ENCODE measurements at places on chromosomes 2 and 18.

- no peak for DNase-seq
These were observed 240.5 kb downstream of the METTL4 start for GRCh38 chr18:2330764-2331163.

DNA sequence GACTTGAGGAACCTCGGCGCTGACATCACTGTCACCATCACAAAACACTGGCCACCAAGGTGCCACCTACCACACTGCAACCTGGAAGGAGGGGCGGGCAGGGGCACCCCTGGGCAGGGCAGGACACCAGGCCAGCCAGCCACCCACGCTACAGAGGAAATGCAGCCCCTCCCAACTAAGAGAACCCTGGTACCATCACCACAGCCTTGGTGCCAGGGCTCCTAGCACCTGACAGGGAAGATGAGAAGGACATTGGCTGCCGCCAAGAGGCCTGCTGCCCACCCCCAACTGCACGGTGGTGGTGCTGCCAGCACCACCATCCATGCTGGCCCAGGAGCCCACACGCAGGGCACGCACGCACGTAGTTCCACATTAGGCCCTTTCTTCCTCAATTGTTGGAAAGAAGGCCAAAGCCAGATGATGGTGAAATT lies 88.7 kb downstream of the HDAC4 start:
- DNase-seq: no peak

GRCh38 chr2:1865716-1866234 lies 121.5 kb upstream of the PXDN start:
- no peak for DNase-seq

GRCh38 chr2:19801367-19802080 lies 100.3 kb downstream of the TTC32 start:
- DNase-seq: no peak

GRCh38 chr2:33746208-33746800 lies 147.2 kb upstream of the FAM98A start:
- DNase-seq: no peak

- no peak for DNase-seq
These were observed 48.4 kb downstream of the TANK start for GRCh38 chr2:161208527-161209139.

- no peak for DNase-seq
These were observed 1.4 kb upstream of the SIX2 start for GRCh38 chr2:45010702-45011012.

- DNase-seq: no peak
These were observed 468.0 kb upstream of the SPHKAP start for GRCh38 chr2:228649447-228649846.

DNA sequence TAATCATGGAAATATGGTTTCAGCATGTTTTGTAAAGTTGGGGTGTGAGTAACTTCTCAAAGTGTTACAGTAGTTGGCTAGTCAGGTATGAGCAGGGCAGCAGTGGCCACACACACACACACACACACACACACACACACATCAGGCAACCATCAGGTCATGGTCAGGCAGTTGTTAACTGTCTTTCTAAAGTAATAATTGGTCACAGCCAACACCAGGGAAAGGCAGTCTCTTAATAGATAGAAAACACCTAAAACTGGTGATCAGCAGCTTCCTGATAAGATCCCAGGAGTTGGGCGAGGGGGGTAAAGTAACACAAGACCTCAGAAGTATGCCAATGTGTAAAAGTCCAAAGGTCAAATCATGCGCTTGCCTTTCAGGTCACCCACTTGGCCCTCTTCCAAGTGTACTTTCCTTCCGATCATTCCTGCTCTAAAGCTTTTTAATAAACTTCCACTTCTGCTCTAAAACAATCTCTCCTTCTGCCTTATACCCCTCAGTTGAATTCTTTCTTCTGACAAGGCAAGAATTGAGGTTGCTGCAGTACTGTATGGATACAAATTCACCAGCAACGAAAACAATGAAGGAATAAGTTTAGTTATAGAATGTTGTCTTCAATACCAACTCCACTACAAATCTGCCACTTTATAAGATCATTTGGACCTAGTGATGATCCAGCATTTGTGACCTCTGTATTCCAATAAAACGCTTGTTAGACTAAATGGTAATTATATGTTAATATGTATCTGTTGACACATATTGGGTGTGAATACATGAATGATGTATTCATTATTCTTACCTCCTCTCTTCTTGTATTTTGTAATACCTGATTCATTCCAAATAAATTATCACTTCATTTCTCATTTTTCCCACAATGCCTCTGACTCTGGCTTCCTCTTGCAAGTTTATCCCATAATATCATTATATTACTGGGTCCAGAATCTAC lies 254.3 kb downstream of the METTL4 start:
- no peak for DNase-seq

- DNase-seq: no peak
These were observed 555.9 kb upstream of the VRK2 start for GRCh38 chr2:57490741-57491140.

GRCh38 chr18:31789409-31789808 lies 28.7 kb upstream of the SLC25A52 start:
- DNase-seq: no peak

- DNase-seq: no peak
These were observed 205.9 kb downstream of the MYO1B start for GRCh38 chr2:191451116-191451515.

DNA sequence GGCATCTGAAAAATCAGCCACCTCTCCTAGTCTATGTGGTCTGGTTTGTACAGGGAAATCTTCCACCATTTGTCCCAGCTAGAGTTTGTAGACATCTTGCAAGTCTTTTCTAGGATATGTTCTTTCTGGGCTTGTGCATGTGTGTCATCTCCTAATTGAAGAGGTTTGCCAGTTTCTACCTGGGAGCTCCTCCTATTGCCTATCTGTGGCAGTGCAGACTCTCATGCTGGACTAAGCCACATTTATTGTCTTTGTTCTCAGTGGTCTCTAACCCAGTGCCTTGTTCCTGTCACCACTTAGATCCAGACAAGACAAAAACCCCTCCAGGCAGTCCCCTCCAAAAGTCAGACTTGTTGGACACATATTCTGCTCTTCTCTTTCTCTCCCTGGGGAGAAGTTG lies 72.0 kb upstream of the MRPS9 start:
- DNase-seq: no peak

DNA sequence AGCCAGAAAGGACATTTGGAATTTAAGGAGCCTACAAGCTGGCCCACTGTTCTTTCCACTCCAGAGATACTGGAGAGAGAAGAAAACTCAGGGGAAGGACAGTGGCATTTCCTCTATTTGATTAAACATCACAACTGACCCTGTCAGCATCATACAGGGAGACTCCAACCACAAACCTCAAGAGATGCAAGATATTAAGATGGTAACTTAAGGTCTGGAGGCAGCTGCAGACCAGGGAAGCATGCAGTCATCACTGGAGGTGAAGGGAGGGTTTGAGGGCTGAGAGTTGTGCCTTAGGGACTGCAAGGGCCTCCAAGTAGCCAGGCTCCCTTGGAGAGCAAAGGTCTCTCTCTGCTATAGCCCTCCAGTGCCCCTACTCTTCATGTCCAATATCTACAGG lies 67.4 kb downstream of the RNF152 start:
- no peak for DNase-seq

GRCh38 chr2:40087434-40087833 lies 308.4 kb upstream of the THUMPD2 start:
- no peak for DNase-seq

- DNase-seq: no peak
These were observed 46.2 kb upstream of the SERPINE2 start for GRCh38 chr2:224085246-224085645.

DNA sequence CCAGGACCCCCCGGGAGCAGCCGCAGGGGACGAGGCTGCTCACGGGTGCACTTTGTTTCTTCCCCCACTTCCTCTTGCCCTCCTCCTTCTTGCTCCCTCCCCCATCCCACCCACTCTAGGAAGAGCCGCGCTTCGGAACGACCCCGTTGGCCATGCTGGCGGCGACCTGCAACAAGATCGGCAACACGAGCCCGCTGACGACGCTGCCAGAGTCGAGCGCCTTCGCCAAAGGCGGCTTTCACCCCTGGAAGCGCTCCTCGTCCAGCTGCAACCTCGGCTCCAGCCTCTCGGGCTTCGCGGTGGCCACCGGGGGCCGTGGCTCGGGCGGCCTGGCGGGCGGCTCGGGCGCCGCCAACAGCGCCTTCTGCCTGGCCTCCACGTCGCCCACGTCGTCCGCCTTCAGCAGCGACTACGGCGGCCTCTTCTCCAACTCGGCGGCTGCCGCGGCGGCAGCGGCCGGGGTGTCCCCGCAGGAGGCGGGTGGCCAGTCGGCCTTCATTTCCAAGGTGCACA lies 1.3 kb downstream of the SP9 start:
- no peak for DNase-seq

- no peak for DNase-seq
These were observed 8.9 kb downstream of the BOLA3 start for GRCh38 chr2:74138600-74139323.

GRCh38 chr2:105056245-105056644 lies 18.4 kb downstream of the MRPS9 start:
- no peak for DNase-seq

DNA sequence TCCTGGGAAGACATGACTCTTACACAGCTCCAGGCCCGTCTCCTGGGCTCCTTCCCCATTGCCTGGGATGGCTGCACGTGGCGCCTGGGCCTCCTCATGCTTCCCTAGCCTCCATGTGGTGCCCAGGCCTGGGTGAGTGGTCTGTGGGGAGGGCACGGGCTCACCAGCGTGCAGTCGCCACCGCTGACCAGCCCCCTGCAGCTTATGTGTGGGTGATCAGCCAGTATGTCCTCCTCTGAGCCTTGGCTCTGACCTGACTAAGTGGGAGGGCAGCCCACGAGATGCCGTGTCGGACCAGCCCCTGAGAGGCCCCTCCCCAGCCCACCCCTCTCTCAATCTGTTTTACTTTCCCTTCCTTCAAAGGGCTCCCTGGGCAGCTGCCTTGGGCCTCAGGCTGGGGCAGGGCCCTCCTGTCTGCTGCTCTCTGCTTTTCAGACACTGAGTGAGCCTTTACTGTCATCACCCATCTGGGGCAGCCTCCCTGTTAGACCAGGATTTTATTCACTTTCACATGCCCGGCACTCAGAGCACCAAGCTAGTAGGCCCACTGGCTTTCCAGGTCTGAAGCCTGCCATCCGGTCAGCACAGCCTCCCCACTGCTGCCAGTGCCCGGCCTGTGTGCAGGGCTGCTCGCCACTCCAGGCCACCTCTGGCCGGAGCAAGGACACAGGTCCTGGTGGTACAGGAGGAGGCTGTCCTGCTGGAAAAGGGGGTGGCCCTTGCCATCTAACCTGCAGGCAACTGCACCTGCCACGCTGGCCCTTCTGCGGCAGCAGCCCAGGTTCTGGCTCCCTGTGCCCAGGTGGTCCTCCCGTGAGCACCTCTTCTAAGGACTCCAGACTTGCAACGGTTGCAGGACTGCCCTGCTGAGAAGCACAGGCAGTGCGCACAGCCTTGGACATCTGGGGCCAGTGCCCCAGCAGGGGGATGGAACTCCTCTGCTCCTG lies 84.9 kb upstream of the HPCAL1 start:
- DNase-seq: no peak

- no peak for DNase-seq
These were observed 306.5 kb upstream of the ZNF521 start for GRCh38 chr18:25658476-25658875.

DNA sequence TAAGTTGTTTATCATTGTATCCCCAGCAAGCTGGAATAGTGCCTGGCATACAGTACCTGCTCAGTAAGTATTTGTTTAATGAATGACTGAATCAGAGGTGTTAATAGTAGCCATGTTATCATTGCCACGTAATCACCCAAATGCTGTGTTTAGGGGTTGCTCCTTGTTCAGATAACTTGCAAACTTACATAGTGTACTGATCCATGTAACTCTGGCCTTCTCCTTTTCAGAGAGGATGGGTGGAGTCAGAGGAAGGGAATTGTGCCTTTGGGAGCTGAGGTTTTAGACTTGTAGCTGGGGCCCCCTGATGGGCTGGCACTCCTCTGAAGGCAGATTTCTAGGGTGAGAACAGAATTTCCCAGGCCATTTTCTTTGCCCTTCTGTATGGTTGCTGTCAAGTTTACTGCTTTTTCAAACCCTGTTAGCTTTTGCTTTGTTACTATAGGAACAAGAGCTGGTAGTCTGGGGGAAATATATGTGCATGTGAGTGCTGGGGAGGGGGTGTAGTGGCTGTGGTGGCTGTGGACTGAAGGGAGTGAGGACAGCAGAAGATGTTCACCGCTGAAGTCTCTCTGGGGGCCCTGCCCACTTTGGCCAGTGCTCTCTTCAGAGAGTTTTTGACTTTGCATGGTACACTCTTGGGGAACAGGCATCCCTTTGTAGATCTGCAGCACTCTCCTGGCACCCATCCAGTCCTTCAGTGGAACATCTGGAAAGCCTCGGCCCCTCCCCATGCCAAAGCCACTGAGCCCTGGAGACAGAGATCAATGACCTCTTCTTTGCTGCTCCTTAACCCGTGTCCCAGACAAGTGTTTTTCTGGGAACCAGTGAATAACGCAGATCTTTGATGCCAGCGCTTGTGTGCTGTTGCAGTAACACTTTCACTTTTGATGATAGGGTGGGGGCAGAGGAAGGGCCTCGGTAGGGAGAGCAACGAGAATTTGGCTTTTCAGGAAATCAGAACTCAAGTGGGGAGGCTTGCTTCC lies 209.0 kb downstream of the PRKCE start:
- DNase-seq: no peak

DNA sequence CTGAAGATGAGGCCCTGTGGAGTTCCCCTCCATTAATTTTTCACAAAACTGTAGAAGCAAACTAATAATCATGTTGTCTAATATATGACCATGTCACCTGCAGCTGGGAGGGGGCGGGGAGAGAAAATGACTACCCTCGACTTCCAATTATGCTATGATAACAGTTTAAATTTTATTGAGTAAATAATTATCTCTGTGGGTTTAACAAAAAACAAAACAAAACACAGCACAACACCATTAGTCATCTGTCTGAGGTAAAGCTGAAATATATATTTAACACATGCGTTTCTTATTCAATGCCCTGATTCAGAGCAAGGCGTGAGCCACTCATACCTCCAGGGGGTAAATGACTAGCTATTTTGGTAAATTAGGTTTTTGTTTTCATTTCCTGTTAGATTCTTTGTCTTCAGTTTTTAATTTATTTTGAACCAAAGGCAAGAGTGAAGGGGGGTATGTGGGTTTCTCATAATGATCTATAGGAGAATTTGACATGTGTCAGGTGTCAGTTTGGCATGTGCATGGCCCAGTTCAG lies 77.4 kb upstream of the ZCCHC2 start:
- DNase-seq: no peak

GRCh38 chr2:138640921-138641676 lies 139.1 kb downstream of the NXPH2 start:
- DNase-seq: no peak

GRCh38 chr18:13577091-13577697 lies 149.2 kb downstream of the FAM210A start:
- no peak for DNase-seq
